Ascending aorta (tissue), 2 donors: ENCODE measurements at places on chromosomes 2 and 18. TPM values are rescaled to one million over a fixed set of nuclear protein-coding genes. Genes with fewer than 3 reads are reported as not detected.

HMSD gene
- not detected for total RNA-seq

CRACDL gene
- total RNA-seq, result 51.9 TPM

VWA3B gene
- not detected for total RNA-seq

DOCK10 gene
- total RNA-seq, result 30.9 TPM

RNU2-63P gene
- total RNA-seq, result not detected

FHOD3 gene
- total RNA-seq, result 12.7 TPM

- no peak for DNase-seq
- no peaks in the 10 kb centered on the region for H3K36me3 ChIP-seq
- no peaks in the 10 kb centered on the region for H3K27me3 ChIP-seq
- H3K4me3 ChIP-seq, result no peak overlapping the region
- H3K4me1 ChIP-seq, result no peaks in the 10 kb centered on the region
- no peak overlapping the region for H3K27ac ChIP-seq
These were observed 6.8 kb upstream of the ARHGAP28 start for GRCh38 chr18:6722690-6723089.

DNA sequence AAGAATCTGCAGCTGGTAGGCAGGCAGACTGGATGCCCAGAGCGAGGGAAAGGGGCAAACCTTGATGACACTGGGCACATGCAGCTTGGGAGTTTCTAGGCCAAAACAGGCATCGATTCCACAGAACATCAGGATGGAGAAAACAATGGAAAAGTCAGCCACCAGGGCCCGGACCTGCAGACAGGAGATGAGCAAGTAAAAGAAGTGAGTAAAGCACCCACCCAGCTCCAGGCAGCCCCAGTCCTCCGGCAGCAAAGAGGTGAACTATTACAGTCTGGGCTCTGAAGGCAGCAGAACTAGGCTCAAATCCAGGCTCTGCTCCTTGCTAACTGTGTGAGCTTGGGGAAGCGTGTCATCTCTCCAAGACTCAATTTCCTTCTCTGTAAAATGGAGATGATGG, 36.6 kb downstream of the MTHFD2 start:
- no peaks in the 10 kb centered on the region for H3K27me3 ChIP-seq
- H3K36me3 ChIP-seq, result no peaks in the 10 kb centered on the region
- DNase-seq, result no peak
- no peaks in the 10 kb centered on the region for H3K4me1 ChIP-seq

DNA sequence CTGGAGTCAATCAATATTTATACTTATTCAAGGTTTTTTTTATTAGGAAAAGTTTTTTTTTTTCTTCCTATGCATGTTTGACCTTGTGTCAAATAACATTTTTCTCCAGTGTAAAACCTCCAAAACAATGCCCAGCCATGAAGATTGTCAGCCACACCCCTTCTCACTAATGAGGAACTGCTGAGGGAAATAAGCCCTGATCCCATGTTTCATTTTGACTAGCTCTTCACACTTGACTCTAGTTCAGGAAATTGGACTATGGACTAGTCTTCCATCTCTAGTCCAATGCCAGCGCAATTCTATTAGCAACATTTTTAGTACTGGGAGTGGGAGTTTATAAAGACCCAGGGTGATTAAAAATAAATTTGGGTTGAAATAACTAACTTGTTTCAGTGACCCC, 275.6 kb upstream of the CXCR4 start:
- DNase-seq, result no peak
- H3K27me3 ChIP-seq, result no peaks in the 10 kb centered on the region
- H3K36me3 ChIP-seq, result no peaks in the 10 kb centered on the region
- H3K4me1 ChIP-seq, result no peaks in the 10 kb centered on the region

- no peaks in the 10 kb centered on the region for H3K4me1 ChIP-seq
- DNase-seq, result no peak
- no peak overlapping the region for H3K27ac ChIP-seq
- H3K36me3 ChIP-seq, result no peaks in the 10 kb centered on the region
- no peak overlapping the region for H3K4me3 ChIP-seq
These were observed 156.8 kb upstream of the UBE2E3 start for GRCh38 chr2:180823546-180824141.

GRCh38 chr2:142707318-142707717, 170.1 kb upstream of the KYNU start:
- DNase-seq, result no peak
- no peaks in the 10 kb centered on the region for H3K27me3 ChIP-seq
- H3K27ac ChIP-seq, result no peak overlapping the region
- H3K4me3 ChIP-seq, result no peak overlapping the region
- H3K36me3 ChIP-seq, result no peaks in the 10 kb centered on the region

GRCh38 chr18:21191596-21192307, 50.3 kb upstream of the GREB1L start:
- H3K4me3 ChIP-seq, result no peak overlapping the region
- no peak for DNase-seq

GRCh38 chr2:84959566-84960506, 11.1 kb upstream of the KCMF1 start:
- H3K36me3 ChIP-seq, result no peaks in the 10 kb centered on the region
- no peak overlapping the region for H3K27ac ChIP-seq
- H3K4me1 ChIP-seq, result no peaks in the 10 kb centered on the region
- no peak overlapping the region for H3K4me3 ChIP-seq
- no peak for DNase-seq
- no peaks in the 10 kb centered on the region for H3K27me3 ChIP-seq

DNA sequence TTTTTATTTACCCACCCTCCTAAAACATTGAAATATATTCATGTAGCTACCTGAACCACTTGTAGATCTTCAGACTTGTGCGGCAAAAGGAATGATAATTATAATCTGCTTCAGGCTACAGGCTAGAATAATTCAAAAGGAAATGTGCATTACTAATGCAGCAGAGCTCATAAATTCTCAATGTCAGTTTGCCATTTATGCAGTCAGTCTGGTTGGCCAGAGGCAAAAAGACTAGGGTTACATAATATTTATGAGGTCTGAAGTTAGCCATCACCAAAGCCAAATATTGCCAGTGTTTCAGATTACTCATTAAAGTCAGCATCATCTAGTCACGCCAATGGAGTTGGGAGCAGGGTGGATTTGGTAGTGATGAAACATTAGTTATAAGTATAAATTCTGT, 38.9 kb downstream of the METAP1D start:
- no peak overlapping the region for H3K27ac ChIP-seq
- H3K36me3 ChIP-seq, result no peaks in the 10 kb centered on the region
- H3K27me3 ChIP-seq, result no peaks in the 10 kb centered on the region
- H3K4me1 ChIP-seq, result no peaks in the 10 kb centered on the region
- no peak for DNase-seq

DNA sequence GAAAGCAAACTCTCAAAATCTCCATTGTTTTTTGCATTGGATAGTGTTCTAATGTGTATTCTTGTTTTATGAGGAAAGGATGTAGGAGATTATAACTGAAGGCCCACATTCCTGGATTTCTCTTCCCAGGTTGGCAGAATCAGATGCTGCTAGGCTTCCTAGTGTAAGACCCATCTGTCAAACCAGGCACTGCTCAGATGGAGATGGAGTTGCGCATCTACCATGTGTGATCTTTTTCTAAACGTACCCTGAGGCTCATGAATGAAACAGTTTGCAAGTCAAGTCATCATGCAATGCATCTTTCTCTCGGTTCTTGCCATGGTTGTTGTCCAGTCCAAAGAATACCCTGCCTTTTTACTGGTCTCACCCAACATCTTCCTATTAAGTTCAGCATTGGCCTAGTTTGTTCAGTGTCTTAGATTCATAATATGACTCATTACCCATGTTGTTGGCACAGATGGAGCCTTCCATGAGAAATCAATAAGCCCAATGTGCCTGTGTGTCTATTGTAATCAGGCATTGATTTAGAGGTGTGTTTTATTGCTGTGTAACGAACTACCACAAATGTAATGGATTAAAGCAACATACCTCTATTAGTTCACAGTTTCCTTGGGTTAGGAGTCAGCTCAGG, 127.4 kb downstream of the NYAP2 start:
- DNase-seq, result no peak
- H3K4me1 ChIP-seq, result no peaks in the 10 kb centered on the region
- no peaks in the 10 kb centered on the region for H3K27me3 ChIP-seq

DNA sequence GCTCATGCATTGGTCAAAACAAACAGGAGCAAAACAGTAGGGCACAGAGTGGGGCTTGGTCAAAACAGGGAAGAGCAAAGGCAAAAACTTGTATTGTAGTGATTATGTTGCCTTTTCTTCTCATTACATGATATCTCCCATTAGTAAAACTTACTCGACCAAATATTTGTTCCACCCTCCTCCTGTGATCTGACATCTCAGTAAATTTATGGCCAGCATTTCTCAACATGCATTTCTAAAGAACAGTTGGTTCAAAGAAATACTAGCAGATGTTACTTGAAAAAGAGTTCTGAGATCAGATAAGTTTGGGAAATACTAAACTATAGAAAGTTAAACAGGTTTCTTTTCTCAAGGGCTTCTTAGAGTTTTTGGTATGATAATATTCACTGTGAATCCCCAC, 423.1 kb downstream of the FIGN start:
- H3K27me3 ChIP-seq, result no peaks in the 10 kb centered on the region
- no peak overlapping the region for H3K27ac ChIP-seq
- no peak overlapping the region for H3K4me3 ChIP-seq
- DNase-seq, result no peak
- H3K4me1 ChIP-seq, result no peaks in the 10 kb centered on the region
- no peaks in the 10 kb centered on the region for H3K36me3 ChIP-seq

DNA sequence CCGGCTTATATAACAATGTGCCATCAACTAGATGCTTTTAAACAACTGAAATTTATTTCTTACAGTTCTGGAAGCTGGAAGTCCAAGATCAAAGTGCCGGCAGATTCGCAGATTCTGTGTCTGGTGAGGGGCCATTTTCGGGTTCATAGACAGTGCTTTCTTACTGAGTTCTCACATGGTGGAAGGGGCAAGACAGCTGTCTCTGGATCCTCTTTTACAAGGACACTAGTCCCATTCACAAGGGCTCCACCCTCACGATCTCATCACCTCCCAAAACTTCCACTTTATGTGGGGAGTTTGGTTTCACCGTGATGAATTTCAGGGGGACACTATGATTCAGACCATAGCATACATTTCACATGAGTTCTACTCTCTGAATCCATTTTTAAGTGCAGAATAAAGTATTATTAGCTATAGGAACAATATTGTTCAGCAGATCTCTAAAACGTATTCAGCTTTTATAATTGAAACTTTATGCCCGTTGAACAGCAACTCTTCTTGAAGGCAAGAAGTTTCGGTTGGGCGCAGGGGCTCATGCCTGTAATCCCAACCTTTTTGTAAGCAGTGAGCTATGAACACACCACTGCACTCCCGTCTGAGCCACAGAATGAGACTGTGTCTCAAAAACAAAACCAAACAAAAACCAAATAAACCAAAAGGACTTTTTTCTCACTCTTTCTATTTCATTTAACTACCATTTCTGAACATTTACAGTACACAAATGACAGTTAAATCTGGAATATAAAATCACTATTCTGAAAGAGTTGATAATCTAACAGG, 502.8 kb downstream of the CMPK2 start:
- H3K36me3 ChIP-seq, result no peaks in the 10 kb centered on the region
- no peaks in the 10 kb centered on the region for H3K27me3 ChIP-seq
- DNase-seq, result no peak
- no peak overlapping the region for H3K27ac ChIP-seq
- H3K4me1 ChIP-seq, result no peaks in the 10 kb centered on the region

DNA sequence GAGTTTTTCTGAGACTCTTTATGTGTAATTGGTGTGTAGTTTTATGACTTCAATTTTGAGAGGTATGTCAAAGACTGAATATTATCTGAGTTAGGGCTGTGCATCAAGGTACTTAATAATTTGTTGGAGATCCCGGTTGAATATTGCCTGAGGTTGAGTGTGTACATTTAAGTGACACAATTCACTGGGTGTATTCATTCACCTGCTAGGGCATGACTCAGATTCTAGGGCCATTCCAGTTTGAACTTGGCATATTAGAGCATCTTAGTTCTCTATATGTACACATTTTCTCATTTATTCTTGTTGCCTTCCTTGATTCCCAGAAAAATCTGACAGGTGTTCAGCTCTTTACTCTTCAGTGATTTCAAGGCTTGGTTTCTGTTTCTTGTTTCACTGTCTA, 12.5 kb downstream of the MAP4K4 start:
- no peak for DNase-seq
- no peak overlapping the region for H3K27ac ChIP-seq
- H3K4me3 ChIP-seq, result no peak overlapping the region
- H3K27me3 ChIP-seq, result no peaks in the 10 kb centered on the region
- H3K4me1 ChIP-seq, result peaks cover 3% of the 10 kb centered on the region

DNA sequence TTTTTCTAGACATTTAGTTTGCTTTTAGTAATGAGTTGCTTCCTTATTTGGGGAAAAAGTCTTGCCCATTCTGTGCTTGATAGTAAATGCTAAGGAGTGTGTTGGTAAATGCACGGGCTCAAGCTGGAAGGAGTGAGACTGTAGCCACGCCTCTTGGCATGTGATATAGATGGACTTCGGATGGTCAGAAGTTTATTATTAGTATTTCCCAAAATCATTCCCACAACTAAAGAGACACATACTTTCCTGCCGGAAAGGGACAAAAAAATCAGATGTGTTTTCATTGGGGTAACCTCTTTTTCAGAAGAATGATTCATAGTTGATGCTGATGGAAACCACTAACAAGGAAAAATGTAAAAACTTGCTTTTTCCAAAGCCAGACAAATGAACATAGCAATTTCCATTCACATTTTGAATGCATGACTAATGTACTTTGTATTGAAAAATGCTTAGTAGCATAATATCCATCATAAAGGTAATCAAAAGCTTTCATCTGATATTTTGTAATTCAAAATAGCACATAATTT, 133.2 kb downstream of the ZNF532 start:
- peak overlapping the region; percentile 95 for H3K27ac ChIP-seq
- no peaks in the 10 kb centered on the region for H3K27me3 ChIP-seq
- no peaks in the 10 kb centered on the region for H3K36me3 ChIP-seq
- peak overlapping the region; percentile 12 for H3K4me3 ChIP-seq
- peak; percentile 35 for DNase-seq

DNA sequence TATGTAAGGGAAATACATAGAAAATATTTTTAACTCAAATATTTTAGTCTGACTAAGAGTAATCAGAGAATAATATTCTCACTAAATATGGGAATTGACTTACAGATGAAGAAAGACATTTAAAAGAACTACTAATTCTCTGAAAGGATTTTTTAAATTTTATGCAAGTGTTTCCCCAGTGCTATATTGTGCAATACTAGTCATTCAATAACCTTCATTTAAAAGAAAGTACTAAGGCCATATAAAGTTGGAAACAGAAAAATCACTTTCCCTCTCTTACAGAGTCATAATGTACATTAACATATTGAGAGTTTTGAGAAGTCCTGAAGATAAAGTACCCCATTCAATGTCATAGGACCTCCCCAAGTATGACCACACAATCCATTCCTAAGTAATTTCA, 584.6 kb upstream of the ACVR2A start:
- H3K4me3 ChIP-seq, result no peak overlapping the region
- H3K27ac ChIP-seq, result no peak overlapping the region
- DNase-seq, result no peak

GRCh38 chr2:74740395-74740740, 86.3 kb downstream of the SEMA4F start:
- H3K27me3 ChIP-seq, result no peaks in the 10 kb centered on the region
- peak overlapping the region; percentile 70 for H3K27ac ChIP-seq
- no peaks in the 10 kb centered on the region for H3K36me3 ChIP-seq
- no peak for DNase-seq
- peaks cover 12% of the 10 kb centered on the region for H3K4me1 ChIP-seq
- no peak overlapping the region for H3K4me3 ChIP-seq

- H3K4me3 ChIP-seq, result no peak overlapping the region
- H3K27ac ChIP-seq, result no peak overlapping the region
- peaks cover 4% of the 10 kb centered on the region for H3K4me1 ChIP-seq
These were observed 3.4 kb downstream of the FANCL start for GRCh38 chr2:58237741-58238140.

- H3K4me1 ChIP-seq, result no peaks in the 10 kb centered on the region
- no peak for DNase-seq
- H3K27me3 ChIP-seq, result no peaks in the 10 kb centered on the region
- no peak overlapping the region for H3K27ac ChIP-seq
- H3K36me3 ChIP-seq, result no peaks in the 10 kb centered on the region
- H3K4me3 ChIP-seq, result no peak overlapping the region
These were observed 92.5 kb upstream of the LRP1B start for GRCh38 chr2:142223309-142223708.
